T-helper 1 cell (primary cell): ENCODE measurements at places on chromosomes 6 and 20.

DNA sequence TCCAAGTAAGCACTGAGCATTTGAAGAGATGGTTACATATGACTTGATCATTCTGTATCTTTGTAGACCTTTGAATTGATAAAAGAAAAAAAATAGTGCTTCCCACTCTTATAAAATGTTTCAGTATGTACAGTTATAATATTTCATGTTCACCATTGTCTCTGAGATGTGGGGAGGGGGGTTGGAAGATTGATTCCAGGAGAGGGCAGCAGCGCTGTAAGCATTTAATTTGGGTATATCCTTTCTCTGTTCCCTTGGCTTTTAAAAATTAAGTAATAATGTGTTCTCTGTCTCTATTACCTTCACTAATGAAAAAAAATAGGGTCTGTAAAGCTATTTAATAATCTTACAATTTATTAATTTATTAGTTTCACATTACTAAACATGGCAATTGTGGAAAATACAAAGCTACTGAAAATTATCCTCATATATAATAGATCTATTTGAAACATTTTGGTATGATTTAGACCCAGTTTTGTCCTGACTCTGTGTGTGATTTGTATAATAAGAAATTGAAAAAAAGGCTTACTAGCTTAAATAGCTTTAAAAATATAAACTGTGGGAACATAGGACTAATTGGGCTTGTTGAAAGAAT lies 341.2 kb downstream of the CDKAL1 start:
- no peak for DNase-seq

DNA sequence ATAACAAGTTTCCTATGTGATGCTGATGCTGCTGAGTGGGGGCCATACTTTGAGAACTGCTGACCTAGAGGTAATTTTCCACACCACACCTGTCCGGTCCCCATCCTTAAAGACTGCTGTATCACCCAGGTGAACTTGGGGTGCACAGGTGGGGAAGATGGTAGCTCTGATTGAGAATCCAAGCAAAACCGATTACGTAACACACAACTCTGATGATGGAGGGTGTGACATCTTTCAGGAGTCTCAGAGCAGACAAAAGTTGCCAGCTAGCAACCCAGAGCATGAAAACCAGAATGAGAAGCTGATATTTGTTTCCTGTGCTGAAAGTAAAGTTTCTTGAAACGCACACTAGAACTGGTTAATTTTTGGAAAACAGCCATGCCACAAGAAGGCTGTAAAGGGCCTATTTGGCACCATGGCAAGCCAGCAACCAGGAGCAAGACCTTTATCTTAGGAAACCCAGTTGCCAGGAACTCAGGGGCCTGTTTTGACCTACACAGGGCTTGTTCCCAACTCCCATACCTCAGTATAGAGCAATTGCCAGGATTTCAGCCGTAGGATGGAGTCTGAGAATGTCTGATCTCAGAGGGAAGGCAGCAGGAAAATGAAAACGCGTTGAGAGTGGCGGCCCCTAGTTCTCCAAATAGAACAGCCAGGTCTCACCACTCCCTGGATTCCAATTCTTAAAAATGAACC lies 21.6 kb upstream of the TBC1D7 start:
- no peak for DNase-seq

DNA sequence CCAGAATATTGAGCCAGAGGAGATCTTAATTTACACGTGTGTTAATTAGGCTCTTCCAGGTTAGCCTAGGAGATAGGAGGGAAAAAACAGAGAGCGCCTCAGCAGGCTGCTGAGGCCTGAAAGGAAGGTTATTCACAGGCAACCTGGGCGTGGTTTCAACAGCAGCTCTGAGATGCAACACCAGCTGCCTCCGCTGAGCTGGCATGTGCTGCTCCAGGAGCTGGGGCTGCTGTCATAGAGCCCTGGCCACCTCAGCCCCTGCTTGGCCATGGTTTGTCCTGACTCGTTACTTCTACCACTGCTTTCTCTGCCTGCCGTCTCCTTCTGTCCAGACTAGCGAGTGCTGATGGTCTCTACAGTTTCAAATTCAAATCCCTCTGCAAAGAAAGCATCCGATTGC lies 32.4 kb upstream of the RPP40 start:
- no peak for DNase-seq

- DNase-seq = no peak
Measured at GRCh38 chr6:157198425-157199279, 124.7 kb downstream of the TMEM242 start.

DNA sequence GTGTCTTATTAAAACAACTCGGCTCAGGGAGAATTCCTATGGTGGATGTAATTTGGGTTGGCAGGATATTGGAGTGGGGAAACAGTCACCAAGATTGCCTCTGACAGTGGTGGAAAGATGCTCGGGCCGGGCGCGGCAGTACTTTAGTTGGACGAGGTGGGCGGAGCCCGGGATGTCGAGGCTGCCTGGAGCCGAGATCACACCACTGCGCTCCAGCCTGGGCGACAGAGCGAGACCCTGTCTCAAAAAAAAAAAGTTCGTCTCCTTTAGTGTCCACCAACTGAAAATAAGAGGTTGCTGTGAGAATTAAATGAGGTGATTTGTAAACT lies 621 bp downstream of the NOL7 start:
- DNase-seq = peak; percentile 16

DNA sequence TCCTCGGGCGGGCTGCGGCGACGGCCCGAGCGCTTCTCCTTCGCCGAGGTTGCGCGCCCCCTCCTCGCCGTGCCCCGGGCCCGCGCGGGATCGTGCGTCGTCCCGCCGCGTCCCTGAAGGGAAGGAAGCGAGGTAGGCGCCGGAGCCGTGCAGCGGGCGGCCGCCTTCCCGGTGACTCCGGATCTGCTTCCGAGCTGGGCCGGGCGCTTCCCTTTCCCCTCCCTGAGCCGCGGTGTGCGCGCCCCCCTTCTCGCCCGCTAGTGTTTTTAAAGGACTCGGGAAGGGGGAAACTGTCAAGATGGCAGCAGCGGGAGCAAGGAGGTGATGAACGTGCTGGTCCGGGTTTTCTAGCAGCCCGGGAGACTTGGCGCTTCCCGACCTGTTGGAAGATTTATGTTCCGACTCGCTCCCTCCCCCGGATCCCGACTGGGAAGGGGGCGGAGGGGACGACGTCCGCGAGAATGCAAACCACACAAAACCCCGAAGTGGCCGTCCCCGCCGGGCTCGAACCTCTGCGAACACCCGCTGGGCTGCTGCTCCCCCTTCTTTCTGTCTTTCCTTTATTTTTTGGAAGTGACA lies 744 bp upstream of the FOXO3 start:
- DNase-seq = no peak

DNA sequence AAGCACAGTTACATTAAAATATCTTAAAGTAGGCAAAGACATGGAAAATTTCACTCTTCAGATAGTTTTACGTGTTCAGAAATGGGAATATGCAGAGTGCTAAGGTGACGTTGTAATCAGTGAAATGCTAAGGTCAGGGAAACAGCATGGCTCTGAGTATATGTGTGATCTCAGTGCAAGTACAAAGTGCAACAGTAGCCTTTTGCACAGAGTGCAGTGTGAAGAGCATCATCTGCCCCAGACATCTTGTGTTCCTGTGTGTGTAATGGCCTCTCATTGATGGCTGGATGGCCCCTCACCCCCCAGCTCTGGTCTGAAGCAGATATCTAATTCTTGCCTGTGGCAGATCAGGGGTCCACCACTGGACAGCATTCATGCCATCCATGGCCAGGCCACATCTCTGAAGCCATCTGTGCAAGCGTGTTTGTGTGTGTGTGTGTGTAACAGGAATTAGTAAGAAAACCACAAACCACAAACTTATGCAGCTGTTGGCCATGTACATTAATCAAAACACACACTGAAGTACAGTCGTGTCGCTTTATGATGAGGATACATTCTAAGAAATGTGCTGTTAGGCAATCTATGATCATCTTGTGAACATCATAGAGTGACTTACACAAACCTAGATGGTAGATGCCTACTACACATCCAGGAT lies 165.1 kb downstream of the RALGAPA2 start:
- DNase-seq = peak; percentile 54

DNA sequence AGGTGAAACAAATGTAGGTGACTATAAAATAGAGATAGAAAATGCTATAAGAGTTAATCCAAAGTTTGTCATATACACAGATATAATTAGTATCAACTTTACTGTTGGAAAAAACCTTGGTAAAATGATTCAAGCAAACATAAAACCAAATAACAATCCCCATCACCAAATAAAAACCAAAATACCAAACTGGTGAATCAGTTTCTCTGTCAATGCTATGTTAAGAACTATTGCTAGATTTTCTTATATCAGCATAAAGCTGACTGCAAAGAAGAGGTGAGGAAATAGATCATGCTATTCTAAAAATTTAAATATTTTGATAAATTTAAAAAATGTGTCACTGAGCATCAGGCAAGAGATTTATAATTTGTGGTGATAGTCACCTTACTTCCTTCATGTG lies 658.4 kb downstream of the PHF3 start:
- no peak for DNase-seq

DNA sequence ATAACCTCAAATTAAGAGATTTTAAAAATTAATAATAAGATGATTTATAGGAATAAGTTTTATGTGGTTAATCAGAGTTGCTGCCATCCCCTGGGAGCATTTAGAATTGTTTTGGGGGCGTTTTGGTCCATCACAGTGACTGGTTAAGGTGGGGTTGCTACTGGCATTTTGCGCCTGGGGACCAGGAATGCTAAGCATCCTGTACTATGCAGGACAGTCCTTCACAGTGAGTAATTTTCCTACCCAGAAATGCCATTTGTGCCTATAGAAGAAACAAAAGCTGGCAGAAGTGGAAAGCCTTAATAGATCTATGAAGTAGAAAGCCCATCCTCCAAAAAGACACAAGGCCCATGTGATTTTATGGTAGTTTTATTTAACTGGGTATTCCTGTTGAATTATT lies 118.0 kb downstream of the ANKS1A start:
- no peak for DNase-seq

DNA sequence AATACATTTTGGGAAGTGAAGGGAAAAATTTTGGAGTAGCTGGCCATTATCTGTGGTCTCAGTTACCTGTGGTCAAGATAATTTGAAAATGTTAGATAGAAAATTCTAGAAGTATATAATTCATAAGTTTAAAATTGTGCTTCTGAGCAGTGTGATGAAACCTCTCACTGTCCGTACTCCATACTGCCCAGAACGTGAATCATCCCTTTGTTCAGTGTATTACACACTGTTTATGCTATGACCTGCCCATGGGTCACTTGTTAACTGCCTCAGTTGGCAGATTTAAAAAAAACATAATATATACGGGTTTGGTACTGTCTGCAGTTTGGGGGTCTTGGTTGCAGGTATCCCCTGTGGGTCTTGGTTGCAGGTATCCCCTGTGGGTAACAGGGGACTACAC lies 4.1 kb upstream of the CALHM5 start:
- no peak for DNase-seq

DNA sequence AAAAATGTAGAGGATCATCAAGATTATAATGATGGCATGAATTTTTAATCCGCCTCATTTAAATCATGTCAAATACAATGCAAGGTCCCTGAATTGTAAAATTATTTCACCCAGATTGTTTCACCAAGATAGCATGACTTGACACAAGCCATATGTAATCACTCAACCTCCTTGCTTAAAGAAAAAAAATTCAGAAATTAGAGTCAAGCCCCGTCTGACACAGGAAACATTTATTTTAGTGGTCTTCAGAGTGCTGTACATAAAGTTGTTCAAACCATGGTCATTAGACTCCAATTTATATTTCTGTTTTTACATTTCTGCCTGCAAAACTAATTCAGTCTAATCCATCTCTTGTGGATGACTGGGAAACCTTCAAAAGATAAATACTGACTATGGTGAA lies 200.2 kb downstream of the CBLN4 start:
- no peak for DNase-seq

GRCh38 chr6:105896821-105897095 lies 189.4 kb upstream of the PRDM1 start:
- DNase-seq = no peak

- no peak for DNase-seq
Measured at GRCh38 chr6:119240257-119241110, 109.1 kb downstream of the MAN1A1 start.

DNA sequence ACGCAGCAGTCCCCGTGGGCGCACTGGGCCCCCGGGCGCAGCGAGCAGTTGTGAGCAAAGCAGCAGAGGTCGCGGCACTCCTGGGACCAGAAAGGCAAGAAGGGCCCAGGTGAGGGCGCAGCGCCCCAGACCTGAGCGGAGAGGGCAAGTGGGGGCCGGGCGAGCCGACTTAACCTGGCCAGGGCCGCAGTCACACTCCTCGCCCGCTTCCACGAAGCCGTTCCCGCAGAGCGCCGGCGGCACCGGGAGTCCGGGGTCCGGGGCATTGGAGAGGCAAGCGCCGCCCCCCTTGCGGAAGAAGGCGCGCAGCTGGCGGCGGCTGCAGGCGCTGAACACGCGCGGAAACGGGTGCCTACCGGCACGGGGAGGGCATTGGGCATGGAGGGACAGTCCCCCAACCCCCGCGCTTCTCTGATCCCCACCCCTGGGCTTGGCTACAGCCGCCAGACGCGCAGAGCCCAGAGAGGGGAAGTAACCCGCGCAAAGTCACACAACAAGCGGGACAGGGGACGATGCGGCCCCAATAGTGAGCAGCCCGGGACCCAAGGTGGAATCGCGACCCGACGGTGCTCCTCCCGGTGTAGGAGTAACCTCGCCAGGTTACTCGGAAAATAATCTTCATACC lies 9.2 kb downstream of the ADAM33 start:
- DNase-seq = no peak

GRCh38 chr20:50642288-50642803 lies 49.0 kb downstream of the RIPOR3 start:
- no peak for DNase-seq

DNA sequence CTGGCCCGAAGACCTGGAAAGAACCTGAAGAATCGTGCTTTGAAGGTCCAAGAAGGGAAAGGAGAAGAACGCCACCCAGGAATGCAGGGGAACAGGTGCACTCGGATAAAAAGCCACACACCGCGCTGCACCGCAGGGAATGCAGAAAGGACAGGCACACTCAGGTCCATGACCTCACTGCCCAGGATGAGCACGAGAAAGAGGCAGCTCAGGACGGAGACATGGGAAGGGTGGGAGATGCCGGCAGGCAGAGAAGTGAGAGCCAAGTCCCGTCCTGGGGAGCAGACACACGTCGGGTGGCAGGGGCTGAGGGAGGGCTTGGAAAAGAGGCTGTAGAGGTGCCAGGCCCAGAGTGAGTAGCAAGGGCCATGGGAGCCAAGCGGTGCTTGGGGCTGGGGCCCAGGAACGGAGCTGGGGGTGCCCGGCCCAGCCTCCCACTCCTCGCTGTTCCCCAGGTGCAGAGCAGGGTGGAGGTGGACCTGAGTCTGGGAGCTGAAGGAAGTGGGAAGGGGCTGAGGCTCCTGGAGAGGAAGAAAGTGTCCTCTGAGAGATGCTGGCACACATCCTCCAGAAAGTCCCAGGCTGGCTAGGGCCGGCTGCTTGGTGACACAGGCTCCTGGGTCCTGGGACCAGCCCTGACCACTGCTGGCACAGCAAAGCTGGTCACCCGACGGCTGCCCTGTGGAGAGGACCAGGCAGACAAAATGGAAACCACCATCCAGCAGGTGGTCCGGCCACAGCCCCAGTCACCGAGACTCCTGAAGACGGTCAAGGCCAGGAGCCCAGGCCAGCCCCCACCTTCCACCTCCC lies 91.3 kb downstream of the PSMB1 start:
- DNase-seq = no peak

DNA sequence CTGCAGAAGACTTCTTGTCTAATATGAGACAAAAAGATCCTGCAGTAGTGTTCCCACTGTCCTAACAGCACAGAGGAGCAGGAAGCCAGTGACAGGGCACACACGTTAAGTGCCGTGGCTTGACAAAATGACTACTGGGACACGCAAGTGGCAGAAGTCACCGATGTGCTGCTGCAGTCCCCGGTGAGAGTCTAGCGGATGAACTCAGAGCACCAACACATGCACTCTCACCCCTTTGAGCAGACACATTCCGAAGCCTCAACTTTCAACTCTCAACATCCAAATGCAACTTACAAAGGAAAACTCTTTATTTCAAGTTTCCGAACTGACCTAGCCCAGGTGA lies 898 bp downstream of the LAMA4 start:
- DNase-seq = no peak
